ENCODE measurements at places on chromosomes 13 and 19.

DNA sequence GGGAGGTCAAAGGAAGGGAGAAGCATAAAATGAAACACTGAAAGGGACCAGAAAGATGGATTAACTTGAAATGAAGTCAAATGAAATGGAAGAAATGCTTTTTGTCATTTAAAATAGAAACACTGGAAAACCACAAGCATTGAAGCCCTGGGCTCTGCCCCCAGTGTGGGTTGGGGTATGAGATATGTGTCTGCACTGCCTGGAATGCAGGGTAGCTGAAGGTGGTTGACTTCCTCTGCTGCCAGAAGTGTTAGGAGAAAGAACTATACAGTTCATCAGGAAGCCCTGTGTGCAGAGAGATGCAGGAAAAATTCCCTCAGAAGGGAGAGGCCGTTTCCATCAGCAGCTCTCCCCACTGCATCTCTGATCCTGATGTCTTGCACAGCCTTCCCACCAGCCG, 69.2 kb downstream of the DHRS12 start:
- DNase-seq: peak; percentile 71

DNA sequence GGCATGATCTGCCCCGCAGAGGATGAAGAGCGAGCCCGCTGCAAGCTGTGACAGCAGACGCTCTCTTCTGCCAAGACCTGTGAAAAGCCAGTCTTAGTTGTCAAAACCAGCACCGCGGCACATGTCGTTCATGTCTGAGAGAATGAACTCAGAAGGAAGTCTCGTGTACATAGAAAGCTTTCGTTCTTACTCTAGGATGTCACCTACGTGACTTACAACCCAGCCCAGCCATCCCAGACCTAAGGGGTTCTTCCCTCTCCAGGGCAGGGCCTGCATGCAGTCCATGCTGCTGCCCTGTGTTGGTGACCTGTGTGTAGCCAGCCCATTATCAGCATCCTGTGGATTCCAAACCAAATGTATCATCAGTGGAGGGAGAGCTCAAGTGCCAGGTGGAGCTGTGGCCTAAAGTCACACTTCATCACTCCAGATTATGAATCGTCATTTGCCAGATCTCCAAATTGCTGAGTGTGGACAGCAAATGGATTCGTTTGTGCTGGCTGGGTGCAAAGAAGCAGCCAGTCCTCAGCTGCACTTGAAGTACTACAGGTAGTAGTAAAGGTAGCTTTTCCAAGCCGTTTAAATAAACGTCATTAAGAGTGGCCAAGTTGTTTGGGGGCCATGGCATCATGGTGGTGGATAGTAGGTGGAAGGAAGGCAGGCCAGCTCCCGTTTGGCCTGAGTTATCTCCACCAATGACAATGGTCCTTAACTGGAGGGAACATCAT, 73.9 kb upstream of the GPR183 start:
- no peak for DNase-seq

- DNase-seq: no peak
Measured at GRCh38 chr19:28843761-28844492, 369.0 kb downstream of the UQCRFS1 start.

DNA sequence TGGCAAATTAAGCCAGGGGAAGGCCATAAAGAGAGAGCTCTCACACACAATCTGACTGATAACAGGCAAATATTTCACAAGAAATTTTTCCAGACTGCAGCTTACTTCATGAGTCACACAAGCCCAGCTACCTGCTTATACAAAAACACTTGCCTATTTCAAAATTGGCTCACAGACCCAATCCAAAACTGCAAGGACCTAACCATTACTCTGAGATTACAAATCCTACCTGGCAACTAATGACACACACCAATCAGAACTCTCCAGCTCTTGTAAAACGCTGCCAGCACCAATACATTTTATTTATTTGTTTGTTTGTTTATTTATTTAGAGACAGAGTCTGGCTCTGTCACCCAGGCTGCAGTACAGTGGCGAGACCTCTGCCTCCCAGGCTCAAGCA, 18.1 kb upstream of the ZFP82 start:
- no peak for DNase-seq

DNA sequence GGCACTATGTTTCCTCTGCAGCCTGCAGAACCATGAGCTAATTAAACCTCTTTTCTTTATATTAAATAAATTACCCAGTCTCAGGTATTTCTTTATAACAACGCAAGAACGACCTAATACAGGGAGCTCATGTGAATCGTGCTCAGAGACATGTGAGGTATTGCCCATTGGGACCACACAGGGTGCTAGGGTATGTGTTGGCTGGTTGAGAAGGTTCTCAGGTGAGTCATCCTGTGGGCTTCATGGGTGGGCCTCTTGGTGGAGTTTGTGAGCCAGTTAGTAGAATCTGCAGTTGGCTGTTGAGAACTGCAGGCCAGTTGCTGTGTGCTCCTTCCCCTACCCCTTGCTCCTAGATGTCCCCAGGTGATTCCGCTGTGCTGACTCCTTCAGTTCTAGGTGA, 163.0 kb downstream of the HS6ST3 start:
- no peak for DNase-seq

- DNase-seq: no peak
Measured at GRCh38 chr19:5481957-5482356, 26.7 kb downstream of the ZNRF4 start.

- peak; percentile 76 for DNase-seq
Measured at GRCh38 chr13:75544681-75545330, 4.8 kb upstream of the UCHL3 start.

DNA sequence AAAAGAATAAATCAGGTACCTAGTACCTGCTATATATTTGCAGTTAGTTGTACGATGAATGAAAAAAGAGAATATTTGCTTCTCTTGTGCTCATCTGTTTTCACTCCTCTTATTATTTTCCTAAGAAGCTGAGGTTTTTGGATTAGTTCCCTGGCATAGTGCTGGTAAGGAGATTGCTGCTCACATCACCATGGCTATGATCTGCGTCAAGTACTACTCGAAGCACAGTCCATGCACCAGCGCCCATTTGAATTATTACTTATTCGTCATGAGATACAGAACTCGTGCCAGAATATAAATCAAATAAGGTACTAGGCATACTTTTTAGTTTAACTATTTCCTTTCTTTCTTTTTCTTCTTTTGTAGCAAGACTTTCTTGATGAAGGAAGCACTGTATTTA, 7.1 kb downstream of the SERTM1 start:
- DNase-seq: no peak

DNA sequence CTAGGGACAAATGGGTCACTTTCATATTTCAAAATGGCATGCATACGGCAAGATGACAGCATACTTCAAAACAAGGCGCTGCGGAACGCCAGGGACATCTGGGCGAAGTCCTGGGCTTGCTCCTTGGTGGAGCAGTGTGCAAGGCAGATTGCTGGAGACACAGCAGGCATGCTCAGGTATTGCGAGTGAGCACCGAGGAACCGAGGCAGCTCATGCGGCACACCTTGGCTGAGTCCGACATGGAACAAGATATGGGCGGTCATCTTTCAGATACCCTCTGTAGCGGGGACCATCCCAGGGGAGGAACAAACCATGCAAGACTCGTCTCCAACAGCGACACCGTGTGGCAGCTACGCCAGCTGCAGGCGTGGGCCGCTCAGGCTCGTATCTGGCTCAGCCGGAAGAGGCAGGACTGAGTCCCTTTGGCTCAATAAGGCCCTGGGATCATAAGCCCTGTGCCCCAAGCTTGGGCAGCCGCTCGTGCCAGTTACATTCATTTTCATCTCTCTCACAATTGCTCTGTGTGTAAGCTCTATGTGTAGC, 112.4 kb downstream of the NUFIP1 start:
- no peak for DNase-seq

DNA sequence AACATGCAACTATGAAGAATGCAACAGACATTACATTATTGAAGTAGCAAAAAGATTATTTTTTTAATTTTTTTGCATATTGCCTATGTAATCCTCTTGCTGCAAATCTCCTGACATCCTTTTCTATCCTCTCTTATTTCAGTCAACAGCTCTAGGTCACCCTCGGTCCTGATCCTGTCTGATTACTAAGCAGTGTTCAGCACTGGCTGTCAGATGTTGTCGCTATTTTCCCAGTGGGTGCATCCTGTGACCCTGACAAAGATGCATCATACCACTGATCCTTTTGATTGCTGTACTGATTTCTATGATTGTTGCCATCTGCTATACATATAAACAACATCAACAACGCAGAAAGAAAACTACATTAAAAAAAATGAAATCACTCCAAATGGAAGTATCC, 443.7 kb upstream of the PRR20A start:
- DNase-seq: no peak

DNA sequence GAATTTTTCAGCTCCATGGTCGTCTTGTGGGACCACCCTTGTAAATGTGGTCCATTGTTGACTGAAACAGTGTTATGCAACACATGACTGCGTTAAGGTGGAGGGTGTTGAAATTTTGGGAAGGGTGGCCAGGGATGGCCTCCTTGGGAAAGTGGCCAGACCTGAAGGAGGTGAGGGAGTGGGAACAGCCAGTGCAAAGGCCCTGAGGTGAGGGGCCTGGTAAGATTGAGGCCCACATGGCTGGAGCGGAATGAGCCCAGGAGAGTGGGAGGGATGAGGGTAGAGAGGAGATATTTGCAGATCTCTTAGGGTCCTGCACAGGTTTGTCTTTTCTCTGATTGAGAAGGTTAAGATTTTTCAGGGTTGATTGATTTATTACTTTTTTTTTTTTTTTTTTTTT, 18.2 kb downstream of the SIPA1L3 start:
- DNase-seq: no peak

GRCh38 chr13:31051999-31052398, 109.7 kb downstream of the HSPH1 start:
- DNase-seq: no peak

GRCh38 chr13:104984296-104984818, 1551.1 kb downstream of the EFNB2 start:
- DNase-seq: peak; percentile 74

- no peak for DNase-seq
Measured at GRCh38 chr13:61294467-61295191, 121.0 kb downstream of the PCDH20 start.

DNA sequence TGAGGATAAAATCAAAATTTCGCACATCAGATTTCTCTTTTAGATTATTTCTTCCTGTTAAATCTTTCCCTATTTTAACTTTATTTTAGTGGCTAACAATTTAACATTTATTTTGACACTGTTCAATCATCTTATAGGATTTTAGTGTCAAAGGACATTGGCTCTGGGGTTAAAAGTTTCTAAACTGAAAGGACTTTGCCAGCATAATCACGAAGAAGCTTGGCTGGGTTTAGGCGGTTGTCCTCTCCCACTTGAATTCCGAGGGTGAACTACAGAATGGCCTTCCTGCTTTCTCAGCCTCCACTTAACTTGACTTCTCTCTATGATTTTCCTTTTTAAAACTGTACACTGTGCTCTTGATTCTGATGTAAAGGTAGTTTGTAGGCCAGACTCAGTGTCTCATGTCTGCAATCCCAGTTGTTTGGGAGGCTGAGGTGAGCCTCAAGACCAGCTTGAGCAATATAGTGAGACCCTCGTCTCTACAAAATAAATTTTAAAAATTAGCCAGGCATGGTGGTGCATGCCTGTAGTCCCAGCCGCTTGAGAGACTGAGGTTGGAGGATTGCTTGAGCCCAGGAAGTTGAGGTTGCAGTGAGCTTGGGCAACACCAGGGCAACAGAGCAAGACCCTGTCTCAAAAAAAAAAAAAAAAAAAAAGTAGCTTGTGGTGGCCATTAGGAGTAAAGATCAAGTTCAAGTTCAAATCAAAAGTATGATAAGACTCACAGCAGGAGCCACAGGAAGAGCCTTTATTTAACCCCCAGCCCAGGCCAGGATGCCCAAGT, 54.8 kb upstream of the KATNAL1 start:
- DNase-seq: no peak

Measured in fibroblast of skin of scalp (primary cell).